ENCODE measurements at places on chromosomes 7 and 10.

DNA sequence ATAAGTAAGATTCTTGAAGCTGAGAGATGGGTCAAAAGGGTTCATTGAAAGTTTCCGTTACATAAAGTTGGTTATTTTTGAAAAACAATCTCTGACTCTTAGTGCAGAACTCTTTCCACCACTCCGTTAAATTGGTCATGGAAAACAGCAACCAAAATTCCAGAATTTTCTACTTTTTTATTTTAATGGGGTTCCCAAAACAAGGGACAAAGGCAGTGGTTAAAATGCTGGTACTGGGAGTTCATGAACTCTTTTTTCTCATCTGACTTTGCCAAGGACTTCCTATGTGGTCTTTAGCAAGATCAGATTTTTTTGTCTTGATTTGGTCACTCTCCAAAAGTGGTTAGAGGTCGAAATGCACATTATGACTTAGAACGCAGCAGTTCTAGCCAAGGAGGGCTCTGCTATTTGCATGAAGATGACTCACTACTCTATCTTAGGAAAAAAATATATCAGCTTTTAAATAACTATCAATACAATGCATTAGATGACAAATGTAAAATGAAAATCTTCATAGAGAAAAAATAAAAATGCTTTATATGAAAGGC is 145.7 kb downstream of the REEP3 start:
- no peak for DNase-seq

DNA sequence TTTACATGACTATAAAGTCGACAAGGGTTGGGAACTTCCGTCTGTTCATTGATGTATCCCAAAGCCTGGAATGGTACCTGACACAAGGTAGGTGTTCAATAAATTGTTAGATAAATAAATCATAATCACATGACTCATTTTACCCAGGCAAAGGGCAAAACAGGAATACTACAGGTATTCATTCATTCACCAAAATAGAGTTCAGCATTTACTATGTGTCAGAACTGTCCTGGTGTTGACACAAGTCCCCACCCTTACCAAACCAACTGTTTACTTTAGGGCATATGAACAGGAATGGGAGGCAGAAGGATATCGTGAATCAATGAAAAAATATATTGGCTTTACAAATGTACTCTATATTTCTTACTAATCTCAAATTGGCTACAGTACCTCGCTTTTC is 666 bp upstream of the YAE1 start:
- no peak for DNase-seq

GRCh38 chr7:33842150-33842549 is 63.2 kb upstream of the BMPER start:
- no peak for DNase-seq

- no peak for DNase-seq
These were observed 162.0 kb upstream of the PLXNA4 start for GRCh38 chr7:132738254-132738653.

GRCh38 chr10:90213346-90213745 is 512.0 kb downstream of the KIF20B start:
- no peak for DNase-seq

DNA sequence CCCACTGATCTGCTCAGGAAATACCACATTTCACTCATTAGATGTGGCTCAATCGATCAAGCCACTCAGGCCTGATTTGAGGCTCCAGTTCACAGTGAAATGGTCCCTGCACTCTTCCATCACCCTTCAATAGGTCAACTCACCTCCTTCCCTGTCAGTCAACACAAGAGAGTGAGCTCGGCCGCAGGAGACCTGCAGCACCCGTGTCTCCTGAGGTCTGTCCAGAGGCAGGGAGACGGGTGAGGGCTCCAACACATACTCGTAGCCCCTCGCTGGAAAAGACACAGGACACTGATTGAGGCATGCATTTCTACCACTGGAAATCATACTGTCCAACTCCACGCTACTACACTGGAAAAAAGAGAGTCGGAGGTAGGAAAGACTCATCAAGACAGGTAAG is 7.1 kb downstream of the RCC1L start:
- no peak for DNase-seq

DNA sequence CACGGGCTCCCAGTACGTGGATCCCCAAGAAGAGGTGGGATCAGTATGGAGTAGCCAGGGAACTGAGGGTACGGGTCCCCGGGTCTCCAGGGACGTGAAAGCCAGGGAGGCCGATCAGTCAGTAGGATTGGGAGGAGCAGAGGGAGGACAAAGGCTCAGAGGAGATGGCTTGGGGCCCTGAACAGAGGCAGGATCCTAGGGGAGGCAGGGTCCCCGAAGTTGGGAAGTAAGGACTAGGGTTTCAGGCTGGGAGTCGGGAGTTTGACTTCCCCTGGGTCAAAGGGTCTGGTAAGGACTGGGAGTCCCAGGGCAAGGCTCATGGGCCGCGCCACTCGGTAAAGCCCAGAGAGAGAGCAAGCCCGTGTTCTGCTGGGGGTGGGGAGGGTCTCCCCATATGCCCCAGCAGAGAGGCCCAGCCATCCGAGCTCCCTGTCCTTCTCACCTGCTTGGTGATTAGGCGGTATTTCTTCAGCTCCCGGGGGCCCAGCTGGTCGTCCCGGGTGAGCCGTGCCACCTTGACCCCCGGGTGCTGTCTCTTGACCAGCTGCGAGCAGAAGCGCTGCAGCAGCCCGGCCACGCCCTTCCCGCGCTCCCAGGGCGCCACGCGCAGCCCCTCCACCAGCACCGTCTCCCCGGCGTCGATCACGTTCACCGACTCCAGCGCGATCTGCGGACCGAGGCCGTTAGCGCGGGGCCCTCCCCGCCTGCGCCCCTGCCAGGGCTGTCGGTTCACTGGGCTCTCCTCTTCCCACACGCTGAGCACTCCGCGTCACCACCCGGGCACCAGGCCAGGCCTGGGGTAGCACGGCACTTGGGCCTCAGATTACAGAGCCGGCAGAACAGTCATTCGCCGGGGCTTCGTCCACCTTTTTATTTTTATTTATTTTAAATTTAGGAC is 7.0 kb downstream of the NAT16 start:
- no peak for DNase-seq

- peak; percentile 12 for DNase-seq
These were observed 322.8 kb upstream of the ANKRD30A start for GRCh38 chr10:36802490-36803153.

GRCh38 chr10:101857802-101858476 is 14.3 kb upstream of the KCNIP2 start:
- DNase-seq, result no peak

DNA sequence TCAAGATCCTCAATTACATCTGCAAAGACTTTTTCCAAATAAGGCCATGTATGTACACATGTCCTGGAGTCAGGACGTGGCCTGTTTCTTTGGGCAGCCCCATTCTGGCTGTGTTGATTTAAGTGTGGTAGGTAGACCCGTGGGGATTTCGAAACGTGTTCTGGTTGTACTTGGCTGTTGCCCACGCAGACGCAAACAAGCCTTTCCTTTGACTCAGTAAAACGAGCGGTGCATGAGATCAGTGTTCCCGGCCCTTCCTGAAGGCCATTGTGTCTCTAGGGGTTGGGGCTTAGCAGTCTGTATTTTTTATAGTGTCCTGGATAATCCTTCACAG is 64.8 kb upstream of the DNAJB6 start:
- no peak for DNase-seq

GRCh38 chr7:100691676-100692577 is 2.1 kb downstream of the GIGYF1 start:
- peak; percentile 73 for DNase-seq

- no peak for DNase-seq
These were observed 44.0 kb upstream of the ITGB1 start for GRCh38 chr10:33001908-33002492.

DNA sequence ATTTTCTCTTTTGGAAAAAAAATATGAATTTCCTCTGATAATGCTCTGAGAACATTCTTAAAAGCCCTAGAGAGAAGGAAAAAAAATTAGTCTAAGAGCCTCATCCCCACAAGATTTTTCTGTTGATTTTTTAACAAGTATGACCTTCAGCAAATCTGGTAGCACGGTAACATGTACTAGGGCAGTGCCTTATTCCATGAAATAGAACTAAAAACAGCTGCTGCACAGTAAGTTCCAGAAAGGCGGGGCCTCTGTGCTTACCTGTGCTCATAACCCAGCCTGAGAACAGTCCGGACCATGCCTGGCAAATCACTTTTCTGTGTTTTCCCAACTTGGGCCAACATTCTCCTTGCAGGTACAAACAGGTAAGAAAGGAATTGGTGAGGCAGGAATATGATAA is 519.1 kb upstream of the AKR1E2 start:
- DNase-seq, result no peak

DNA sequence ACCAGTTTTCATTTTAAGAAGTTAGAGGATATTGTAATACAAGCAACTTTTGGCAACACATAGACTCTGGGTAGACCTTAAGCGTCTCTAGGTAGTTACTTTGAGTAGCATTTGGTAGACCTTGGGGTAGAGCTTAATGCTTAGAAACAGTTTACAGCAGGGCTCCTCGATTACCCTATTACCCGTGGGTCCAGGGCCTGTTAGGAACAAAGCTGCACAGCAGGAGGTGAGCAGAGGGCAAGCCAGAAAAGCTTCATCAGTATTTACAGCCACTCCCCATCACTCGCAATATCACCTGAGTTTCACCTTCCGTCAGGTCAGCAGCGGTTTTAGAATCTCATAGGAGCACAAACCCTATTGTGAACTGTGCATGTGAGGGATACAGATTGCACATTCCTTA is 173.5 kb downstream of the TSPAN12 start:
- DNase-seq, result no peak

GRCh38 chr10:5546891-5547680 is 22.3 kb downstream of the CALML3 start:
- DNase-seq, result no peak

GRCh38 chr7:44775383-44776107 is 20.9 kb upstream of the PPIA start:
- DNase-seq, result no peak

DNA sequence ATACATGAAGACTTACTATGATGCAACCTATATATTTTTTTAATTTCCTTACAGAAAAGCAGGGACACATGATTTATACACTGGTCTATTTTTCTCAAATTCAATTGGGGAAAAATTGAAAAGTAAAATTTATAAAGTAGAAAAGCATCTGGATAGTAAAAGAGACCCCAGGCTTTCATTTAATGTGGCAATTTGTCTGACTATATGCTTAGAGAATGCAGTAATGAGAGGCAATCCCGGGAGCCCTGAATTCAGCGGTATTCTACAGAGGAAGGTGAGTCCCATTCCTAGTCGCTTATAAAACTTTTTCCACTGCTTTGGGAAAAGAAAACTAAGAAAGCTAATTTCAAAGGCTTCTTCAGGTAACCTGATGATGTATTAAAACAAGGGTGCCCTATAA is 167.1 kb downstream of the SEMA3D start:
- DNase-seq, result no peak

DNA sequence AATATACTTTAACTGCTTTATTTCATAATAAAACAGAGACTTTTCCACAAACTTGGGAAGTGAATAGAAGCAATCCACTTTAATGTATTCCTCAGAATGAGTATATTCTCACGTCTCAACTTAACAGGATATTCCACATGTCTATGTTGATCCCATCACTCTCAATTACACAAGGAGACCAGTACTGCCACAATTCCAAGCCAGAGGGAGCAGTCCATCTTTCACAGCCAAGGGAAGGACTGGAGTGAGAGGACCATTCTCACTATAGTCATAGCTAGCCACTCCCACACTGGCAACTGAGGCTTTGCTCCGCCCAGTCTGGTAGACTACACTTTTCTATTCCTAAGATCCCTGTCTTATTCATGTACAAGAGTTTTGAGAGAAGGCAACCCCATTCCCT is 553.9 kb downstream of the CNTNAP2 start:
- DNase-seq, result no peak

DNA sequence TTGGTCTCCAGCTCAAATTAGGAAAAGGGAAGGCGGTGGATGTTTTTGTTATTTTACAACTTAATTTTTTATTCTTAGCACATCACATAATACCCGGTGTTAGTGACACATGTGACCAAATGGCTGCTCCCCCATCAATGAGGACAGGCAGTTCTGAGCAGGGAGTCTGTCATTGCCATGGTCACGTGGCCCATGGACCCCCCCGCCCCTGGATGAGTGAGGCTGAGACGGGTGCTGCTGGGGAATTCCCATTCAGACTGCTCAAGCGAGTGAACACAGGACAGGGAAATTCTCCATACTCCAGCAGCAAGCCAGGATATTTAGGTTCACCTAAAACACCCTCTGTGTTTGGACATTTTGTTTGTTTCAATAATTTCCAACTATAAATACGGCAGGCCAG is 34.7 kb upstream of the SLC35B4 start:
- peak; percentile 33 for DNase-seq

All from anterior cingulate cortex (tissue), 58 donors.